Foreskin fibroblast (primary cell): ENCODE measurements at places on chromosomes 11 and 22.

- DNase-seq, result peak; percentile 63
Observed at GRCh38 chr11:68040101-68040956, 1.5 kb downstream of the TCIRG1 start.

GRCh38 chr11:72326151-72326848 is 82.3 kb upstream of the PHOX2A start:
- peak; percentile 72 for DNase-seq

DNA sequence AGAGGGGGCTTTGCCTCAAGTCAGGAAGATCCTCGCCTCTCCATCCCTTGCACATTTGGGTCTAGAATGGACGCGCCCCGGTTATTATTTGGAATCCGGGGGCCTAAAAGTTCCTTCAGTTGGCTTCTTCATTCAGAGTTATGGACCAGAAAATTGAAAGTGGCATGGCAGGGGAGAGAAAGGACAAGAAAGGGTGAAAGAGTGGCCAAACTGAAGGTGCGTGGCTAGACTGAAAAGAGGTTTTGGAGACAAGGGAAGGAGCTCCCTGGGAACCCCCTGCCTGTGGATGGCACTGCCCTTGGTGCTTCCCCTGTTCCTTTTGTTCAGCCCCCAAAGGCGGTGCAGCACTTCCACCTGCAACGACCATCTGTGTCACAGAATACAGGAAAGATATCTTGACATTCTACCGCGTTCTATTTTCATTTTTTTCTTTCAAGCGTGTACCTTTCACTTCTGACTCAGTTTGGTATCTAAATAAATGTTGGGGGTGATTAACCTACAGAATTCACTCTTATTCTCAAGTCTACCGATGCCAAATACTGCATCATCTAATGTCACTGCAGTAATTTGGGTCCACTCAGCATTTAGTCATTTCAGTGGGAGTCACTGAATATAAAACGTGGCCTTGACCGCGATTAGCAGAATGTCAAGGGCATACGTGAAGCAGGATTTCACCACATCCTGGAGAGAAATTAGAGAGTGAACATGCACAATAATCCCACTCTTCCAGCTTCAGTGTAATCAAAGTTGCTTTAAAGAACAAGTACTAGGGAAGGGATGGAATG is 88.1 kb upstream of the ARHGAP32 start:
- DNase-seq, result peak; percentile 38

DNA sequence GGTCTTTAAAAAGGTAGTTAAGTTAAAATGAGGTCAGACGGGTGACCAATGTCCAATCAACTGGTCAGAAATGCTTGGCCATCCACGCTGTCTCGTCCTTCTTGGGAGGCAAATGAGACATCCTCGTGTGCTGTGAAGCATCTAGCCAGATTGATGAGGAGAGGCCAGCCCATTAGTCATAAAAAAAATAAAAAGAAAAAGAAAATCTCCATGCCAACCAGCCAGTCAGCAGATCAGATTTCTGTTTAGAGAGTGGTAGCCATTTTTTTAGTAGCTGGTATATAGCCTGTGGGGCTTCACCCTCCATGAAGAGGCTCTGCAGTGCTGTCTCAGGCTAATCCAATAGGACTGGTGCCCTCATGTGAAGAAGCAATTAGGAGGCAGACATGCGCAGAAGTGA is 343.1 kb upstream of the SYN3 start:
- no peak for DNase-seq
